ENCODE measurements at places on chromosomes 12 and 14.

- DNase-seq: no peak
Observed at GRCh38 chr12:78387721-78388120, 476.9 kb upstream of the SYT1 start.

DNA sequence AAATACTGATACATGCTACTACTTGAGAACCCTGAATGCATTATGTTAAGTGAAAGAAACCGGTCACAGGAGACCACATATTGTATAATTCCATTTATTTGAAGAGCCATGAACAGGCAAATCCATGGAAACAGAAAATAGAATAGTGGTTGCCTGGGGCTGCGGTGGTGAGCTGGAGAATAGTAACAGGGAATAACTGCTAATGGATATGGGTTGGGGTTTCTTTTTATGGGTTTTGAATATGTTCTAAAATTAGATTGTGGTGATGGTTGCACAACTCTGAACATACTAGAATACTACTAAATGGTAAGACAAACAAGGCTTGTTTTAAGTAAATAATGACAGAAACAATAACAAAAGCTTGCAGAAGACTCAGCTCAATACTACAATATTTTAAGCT, 293.0 kb downstream of the BTG1 start:
- no peak for DNase-seq

DNA sequence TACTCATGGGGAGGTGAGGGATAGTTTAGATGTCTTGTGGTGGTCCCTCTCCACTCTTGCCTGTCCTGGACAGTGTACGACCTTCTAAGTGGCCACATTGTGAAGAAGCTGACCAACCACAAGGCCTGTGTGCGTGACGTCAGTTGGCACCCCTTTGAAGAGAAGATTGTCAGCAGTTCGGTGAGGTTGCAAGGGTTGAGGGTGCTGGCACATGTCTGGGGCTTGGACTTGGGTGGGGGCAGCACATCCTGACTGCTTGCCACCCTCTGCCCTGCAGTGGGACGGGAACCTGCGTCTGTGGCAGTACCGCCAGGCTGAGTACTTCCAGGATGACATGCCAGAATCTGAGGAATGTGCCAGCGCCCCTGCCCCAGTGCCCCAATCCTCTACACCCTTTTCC, 7.6 kb upstream of the FITM1 start:
- DNase-seq: no peak

DNA sequence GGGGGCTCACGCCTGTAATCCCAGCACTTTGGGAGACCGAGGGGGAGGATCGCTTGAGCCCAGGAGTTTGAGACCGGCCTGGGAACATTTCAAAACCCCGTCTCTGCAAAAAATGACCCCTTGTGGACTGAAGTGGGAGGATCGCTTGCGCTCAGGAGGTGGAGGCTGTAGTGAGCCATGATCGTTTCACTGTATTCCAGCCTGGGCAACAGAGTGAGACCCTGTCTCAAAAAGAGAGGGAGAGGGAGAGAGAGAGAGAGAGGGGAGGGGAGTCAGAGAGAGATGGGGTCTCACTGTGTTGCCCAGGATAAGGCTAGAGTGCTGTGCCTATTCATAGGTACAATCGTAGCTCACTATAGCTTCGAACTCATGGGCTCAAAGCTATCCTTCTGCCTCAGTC, 2.8 kb downstream of the FGD4 start:
- no peak for DNase-seq

- no peak for DNase-seq
Observed at GRCh38 chr12:76549131-76549530, 10.4 kb downstream of the OSBPL8 start.

DNA sequence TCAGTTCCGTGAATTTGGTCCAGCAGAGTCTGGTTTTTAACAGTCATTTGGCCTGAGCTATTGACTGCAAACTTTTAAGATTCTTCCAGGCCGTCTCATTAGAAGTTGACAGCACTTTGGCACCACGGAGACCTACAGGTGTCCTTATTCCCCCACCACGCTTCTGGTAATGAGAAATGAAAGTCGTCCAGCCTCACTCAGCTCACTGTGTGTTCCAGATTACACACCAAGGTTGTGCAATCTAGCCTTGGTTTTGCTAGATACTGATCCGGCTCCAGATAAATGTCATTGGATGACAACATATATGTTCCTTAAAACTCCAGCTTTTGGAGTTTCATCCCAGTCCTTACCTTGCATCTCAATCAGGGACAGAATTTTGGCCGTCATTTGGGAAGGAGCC, 210.4 kb downstream of the CHST11 start:
- DNase-seq: no peak

DNA sequence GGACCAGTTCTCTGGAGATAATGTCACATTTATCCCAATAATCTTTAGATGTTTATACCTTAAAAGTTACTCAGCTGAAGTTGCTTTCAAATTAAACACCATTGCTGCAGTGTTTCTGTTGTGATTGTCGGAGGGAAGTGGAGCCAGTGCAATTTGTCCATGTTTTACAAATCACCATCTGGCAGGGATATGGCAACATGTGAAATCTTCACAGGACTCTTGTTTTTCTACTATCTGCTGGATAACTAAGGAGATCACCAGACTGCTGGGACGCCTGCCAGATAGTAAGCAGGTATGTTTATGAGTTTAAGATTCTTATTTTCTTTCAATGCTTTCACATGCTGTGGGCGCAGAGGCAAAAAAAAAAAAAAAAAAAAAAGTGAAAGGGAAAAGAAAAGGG, 100.3 kb upstream of the SOX5 start:
- DNase-seq: no peak

- DNase-seq: peak; percentile 16
Observed at GRCh38 chr12:67989184-67989920, at the start of gene IFNG-AS1. Gene IFNG-AS1 (plus strand): TSS chr12:67989447.

DNA sequence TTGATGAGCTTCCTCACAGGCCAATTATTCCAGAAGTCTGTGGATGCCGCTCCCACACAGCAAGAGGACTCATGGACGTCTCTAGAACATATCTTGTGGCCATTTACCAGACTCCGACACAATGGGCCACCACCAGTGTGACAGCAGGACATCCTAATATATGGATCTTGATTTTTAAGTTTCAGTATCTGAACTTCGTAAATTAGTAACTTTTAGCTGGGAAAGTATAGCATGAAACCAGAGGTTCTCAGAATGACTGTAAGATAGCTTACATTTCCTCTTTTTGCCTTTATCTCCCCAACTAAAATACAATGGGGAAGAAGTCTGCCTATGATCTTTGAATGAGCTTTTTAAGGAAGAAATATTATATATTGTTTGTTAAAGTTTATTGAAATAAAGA, 87.0 kb downstream of the DNAI7 start:
- DNase-seq: no peak

DNA sequence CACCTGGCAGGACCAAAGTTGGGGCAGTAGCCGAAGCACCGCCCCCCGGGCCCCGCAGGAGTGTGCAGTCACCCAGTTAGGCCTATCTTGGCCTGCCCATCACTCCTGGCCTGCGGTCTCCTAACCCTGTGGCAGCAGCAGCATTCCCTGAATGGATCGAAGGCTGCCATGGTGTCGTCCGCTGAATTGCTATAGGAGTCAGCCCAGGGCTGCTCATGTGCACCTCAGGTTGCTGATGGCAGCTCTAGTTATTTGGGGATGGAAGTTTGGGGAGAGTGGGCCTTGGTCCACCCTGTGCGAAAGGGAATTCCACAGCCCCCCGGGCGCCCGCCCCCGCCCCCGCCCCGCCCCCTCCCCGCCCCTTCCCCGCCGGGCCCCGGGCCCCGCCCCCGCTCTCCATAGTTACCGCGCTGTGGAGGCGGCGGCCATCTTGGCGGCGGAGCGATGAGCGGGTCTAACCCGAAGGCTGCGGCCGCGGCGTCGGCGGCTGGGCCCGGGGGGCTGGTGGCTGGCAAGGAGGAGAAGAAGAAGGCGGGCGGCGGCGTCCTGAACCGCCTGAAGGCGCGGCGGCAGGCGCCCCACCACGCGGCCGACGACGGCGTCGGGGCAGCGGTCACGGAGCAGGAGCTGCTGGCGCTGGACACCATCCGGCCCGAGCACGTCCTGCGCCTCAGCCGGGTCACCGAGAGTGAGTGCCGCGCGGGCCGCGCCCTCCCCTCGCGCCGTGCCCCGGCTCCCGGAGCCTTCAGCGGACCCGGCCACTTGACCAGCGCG, at the start of gene UNC119B:
TSS of gene UNC119B (plus strand) at position 428 of the 774 bp plus-strand sequence. CDS start at position 445, 17 bp downstream.
- peak; percentile 61 for DNase-seq

DNA sequence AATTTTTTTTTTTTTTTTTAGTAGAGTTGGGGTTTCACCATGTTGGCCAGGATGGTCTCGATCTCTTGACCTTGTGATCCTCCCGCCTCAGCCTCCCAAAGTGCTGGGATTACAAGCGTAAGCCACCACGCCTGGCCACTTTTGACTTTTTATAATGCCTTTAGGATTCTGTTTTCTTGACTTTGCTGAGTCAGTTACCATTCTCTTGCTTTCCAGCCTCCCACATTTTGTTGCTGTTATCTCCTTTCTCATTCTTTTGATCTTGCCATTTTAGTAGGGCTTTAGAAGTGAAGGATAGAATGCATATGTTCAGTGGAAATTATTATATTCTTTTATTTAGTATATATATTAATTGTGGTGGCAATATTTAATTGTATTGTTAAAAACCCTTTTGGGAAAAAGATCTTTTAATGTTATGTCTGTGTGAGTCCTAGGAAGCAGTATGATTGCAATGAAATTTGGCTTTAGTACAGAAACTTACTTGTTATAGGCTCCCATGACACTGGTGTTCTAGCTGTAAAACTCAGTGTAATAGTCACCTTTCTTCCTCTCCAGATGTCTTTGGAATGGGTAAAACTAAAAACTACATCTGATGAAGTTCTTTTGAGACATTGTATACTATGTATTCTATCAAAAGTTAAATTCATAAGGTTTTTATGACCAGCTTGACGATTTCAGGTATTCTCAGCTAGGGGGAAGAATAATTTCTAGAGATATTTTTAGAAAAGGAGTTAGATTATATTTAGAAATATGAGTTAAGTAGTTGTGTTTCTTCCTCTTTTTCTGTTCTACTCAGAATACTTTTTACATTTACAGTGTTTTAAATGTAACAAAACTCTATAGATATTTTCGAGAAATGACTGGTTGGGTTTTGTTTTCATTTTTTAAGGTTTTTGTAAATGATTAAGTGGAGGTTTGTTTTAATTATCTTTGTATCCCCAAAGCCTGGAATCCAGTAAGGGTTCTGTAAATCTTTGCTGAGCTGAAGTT, 74.7 kb downstream of the APAF1 start:
- DNase-seq: no peak

- no peak for DNase-seq
Observed at GRCh38 chr12:3137268-3137781, 60.1 kb downstream of the TSPAN9 start.

DNA sequence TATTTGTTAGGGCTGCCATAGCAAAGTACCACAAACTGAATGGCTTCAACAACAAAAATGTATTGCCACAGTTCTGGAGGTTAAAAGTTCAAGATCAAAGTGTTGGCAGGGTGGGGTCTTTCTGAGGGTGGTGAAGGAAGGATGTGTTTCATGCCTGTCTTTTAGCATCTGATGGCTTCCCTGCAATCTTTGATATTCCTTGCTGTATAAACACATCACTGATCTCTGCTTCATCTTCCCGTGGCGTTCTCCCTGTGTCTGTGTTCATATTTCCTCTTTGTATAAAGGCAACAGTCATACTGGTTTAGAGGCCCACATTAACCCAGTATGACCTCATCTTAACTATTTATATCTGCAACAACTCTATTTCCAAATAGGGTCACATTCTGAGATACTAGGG, 167.5 kb downstream of the BTG1 start:
- DNase-seq: peak; percentile 65

- DNase-seq: no peak
Observed at GRCh38 chr12:44930972-44931600, 55.0 kb upstream of the NELL2 start.

DNA sequence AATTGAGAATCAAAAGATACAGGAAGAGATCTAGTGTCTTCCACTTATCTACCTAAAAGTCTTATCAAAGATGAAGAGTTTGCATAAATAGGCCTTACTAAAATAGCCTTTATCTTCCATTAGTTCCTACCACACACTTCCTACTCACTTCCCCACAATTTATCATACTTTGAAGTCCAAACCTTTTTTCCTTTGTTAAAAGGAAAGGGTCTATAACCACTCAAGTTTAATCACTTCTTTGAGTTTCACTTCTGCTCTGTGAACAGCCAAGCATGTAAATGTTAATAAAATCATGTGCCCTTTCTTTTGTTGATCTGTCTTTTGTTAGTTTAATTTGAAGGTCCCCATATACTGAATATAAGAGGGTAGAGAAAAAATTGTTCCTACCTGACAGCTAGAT, 114.5 kb downstream of the PHLDA1 start:
- no peak for DNase-seq

DNA sequence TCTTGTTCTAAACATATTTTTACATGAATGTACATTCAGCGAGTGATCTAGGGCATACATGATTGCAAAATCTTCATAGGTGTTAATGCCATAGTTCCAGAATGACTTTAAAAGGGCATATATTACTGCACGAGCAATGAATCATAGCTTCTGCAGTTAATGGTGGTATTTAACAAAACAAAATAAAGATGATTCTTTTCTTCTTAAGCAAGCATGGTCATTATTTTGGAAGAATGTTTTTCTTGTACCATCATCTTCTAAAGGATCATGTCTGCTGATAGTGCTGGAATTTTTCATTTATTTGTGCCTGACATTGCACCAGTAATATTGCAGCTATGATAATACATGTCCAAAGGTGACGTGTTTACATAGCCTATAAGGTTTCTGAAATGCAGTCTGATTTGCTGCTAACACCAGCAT, 388.6 kb downstream of the CCDC91 start:
- no peak for DNase-seq

DNA sequence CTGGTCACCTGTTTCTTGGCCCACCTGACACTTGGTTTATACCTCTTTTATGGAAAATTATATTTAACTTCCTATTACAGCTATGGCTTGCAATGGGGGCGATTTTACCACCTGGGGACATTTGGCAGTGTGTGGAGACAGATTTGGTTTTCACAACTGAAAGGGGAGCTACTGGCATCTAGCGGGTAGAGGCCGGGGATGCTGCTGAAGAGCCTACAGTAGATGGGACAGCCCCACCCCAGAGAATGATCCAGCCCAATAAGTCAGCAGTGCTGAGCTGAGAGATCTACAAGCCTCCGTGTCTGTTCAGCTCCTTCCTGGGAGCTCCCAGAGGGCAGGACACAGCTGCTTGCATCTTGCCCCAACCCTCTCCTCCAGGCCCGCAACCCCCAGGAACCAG, 302.8 kb downstream of the CACNA1C start:
- no peak for DNase-seq

DNA sequence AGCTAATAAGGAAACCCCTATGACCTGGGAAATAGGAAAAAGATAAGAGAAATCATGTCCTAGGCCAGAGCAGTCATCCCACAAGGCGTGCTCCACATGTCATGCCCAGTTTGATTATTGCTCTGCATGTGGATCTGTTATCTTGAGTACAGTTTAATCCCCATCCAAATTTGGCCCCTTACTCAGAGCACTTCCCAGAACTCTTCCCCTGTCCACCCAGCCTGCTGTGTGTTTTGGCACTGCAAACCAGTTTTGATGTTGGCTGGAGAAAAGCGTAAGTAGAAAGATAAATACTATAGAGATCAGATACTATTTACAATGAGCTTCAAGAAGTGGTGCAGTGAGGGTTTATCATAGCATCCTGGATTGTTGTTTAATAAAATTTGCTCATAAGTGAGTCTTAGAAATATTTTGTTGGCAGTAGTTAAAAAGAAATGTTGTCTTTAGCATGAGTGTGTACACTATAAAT, 83.8 kb downstream of the PTPRB start:
- DNase-seq: no peak

GRCh38 chr12:64459394-64459891, 7.5 kb downstream of the TBK1 start:
- DNase-seq: no peak
